ENCODE measurements at places on chromosomes 5 and 9.

DNA sequence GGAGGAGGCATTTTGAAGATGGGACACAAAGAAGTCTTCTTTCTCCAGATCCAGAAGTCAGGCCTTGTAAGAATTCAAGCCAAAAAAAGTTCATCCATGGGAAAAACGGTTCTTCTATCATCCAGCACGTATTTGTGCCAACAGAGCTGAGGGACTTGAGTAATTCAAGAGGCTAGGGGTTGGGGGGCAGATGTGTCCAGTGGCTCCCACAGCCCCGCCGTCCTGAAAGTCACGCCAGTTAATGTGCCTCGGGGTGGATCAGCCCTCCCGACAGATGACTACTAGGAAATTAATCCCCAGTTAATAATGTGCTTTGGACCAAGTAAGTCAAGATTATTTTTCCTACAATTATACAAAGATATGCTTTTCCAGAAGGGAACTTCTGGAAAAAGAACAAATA is 23.4 kb downstream of the NREP start:
- DNase-seq: no peak

DNA sequence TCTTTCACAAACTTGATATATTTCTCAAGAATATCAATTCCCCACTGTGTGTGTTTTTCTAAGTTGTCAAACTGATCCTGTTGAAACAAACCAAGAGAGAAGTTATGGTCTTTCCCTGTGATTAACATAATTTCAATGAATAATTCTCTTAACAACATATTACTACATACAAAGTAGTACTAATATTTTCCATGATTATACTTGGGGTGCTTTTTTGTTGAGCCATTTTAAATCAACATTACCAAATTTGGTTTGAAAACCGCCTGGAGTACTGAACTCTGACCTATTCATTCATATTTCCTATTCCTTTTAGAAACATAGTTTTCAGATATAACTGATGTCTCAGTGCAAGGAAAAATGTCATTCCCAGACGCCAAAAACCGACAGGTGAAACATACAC is 48.1 kb downstream of the FNBP1 start:
- DNase-seq: no peak

DNA sequence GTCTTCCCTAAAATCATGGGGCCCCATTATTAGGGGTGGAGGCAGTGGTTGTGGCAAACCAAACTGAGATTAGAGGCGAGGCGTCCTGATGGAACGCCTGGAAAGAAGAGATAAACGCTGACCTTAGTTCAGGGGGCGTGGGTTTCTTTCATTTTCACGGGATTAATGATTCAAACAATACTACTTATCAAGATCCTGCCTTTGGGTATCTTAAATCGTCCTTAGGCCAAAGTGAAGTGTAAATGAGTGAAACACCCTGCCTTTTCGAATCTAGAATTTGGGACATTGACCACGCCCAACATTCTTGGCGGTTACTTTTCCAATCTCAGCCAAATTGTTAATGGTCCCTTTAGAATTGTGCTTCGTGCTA is 1.0 kb upstream of the UBTD2 start:
- DNase-seq: no peak

DNA sequence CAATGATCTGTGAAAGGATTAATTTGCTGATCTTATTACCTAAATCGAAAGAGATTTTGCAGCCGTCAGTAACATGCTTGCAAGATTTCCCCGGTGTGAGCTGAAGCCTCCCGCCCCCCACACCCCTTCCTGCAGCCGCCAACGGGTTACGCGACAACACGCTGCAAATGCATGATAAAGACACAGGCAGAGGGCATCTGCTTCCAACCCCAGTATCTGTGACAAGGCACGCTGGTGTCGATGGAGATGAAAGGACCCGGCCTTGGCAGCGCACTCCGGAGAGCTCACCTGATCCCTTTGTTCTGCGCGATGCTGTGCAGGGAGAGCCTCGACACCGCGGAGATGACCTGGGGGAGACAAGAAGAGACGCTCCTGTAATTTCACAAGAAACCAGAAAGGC is 122.9 kb upstream of the SARDH start:
- DNase-seq: no peak

- no peak for DNase-seq
Observed at GRCh38 chr9:127013597-127013996, 99.0 kb downstream of the RALGPS1 start.

- no peak for DNase-seq
Observed at GRCh38 chr9:93096131-93096802, at the start of gene CARD19. Gene CARD19, plus strand, starts transcription at chr9:93096217. Its CDS starts 129 bp downstream, at chr9:93096346.

DNA sequence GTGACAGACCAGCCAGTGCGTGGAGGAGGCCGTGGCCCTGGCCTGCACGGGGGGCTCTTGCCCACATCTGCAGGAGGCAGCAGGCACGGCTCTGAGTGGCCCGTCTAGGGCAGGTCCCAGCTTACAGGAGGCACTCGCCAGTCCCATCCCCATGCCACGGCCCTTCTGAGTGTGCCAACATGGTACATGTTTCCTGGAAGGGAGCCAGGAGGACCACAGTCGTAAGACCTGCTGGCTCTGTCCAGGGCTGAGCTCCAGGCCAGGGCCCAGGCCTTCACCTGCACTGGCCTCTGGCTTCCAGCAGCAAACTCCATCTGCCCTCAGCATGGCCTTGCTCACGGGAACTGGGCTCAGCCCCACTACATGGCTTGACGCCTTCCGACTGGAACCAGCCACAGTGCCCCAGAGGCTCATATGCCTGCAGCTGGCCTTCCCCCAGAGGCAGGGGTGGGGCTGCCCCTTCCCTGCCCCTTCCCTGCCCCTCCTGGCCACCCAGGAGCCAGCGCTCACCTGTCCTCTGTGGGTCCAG is 3.8 kb downstream of the NKD2 start:
- DNase-seq: no peak

DNA sequence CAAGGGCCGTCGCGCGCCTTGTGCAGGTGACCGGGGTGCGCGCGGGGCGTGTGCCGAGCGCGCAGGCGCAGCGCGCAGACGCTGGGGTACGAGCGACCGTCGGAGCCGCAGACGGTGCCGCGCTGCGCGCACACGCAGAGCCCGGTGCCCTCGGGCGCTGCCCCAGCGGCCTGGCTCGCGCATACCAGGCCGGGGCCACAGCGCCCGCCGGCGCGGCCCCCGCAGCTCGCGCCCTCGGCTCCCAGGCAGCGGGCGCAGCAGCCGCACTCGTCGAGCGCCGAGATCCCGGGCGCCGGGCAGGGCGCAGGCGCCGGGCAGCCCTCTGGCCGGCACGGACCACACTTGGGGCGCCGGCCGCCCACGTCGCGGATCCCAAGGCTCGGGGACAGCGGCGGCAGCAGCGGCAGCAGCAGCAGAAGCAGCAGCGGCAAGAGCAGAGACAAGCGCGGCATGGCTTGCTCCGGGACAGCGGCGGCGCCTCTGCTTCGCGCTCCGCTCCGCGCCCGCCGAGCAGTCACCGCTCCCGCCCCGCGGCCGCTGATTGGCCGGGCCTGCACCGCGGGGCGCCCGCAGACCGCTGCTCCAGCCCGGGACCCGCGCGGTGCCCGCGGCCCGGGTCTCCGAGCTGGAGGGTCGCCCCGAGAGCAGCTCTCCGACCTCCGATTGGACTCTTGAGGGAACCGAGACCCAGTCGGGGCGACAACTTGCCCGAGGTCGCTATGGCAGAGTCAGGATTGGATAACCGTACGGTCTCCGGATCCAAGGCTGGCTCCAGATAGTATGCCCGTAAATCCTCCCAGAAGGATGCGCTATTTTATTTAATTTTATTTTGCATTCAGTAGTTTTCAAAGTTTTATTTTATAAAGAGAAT is at the start of gene IGFBPL1:
Gene IGFBPL1, minus strand, starts transcription at position 482 of the 871 bp plus-strand sequence. Its CDS starts 30 bp downstream, at position 452.
- DNase-seq: no peak

GRCh38 chr5:110623874-110624273 is 102.6 kb downstream of the TMEM232 start:
- DNase-seq: no peak

GRCh38 chr5:172835290-172835993 is 1.4 kb downstream of the ERGIC1 start:
- no peak for DNase-seq

DNA sequence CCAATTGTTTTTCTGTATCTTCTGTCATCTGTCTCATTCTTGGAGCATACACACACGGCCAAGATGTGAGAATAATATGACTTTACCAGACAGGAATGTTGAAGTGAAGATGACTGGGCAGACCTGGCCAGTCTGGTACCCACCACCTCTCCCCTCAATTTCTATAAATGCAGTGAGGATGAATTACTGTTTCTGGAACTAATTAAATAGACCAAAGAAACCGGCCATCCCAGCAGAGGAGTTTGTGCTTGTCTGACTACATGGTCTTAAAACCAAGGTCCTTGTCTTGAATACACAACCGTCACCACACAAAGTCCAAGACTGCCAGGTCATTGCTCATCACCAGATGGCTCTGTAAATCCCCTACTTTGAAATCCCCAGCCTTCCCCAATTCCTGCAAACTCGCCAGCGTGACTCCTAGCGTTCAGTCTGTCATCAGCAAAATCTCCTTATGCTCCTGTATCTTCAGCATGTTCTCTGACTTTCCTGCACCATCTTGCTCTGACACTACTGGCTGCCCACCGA is 147.2 kb downstream of the PDE4D start:
- DNase-seq: no peak

- DNase-seq: no peak
Observed at GRCh38 chr9:20597862-20598261, 24.4 kb downstream of the MLLT3 start.

GRCh38 chr9:38334234-38334633 is 58.3 kb upstream of the ALDH1B1 start:
- DNase-seq: no peak

DNA sequence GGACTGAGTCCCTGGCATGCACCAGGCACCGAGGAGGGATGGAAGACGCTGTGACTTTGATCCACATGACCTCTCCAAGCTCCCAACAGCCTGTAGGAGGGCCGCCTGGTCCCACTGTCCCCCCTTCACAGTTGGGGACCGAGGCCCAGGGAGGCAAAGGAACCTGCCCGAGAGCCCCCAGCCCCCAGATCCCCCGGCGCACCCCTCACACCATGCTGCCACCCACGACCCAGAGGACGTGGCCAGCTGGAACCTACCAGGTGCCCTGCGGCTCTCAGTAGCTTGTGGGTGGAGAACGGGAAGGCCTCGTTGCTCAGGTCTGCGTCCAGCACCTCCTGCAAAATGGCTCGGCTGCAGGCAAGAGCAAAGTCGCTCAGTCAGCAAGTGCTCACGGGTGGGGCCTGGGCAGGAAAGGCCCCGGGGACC is 48.8 kb downstream of the DBH start:
- DNase-seq: no peak

DNA sequence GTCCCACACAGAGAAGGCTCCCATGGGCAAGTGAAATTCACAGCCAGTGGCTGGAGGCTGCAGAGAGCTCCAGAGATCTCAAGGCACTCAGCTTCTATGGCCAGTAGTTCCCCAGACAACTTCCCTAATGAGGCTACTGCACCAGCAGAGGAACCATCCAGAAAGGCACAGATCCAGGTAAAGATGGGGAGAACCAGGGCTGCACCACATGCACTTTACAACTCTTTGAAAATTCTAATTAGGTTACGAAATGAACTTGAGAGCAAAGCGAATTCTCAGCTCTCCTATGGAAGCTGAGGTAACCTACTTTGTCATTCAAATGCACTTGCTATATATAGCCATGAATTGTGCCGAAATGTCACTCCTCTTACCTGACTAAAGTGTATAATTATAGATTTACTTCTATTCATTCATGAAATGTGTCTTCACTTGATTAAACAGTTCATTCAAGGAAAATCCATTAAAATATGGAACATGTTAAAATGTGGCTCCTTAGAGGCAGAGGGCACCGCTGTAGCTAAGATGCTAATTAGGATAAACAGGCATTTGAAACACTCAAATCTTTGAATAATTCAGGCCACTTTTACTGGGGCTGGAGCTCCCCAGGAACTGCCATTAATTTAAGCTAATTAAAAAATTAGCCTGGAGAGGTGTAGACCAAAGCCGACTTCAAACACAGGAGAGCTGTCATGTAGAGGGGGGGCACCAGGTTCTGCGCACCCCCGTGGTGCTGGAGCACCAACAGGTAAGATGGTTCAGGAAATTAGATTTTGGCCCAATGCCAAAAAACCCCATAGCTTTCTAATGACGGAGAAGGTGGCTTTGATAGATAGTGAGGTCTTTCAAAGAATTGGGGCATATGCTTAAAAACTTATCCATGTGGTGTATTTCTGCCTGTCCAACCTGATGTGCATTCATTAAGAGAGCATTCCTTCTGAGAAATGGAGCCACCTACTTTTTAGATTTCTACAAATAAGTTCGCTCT is 204.1 kb downstream of the GABBR2 start:
- no peak for DNase-seq

GRCh38 chr5:10760096-10760920 is 726 bp downstream of the DAP start:
- no peak for DNase-seq

All from stimulated activated CD4-positive, alpha-beta T cell treated with anti-CD3 and anti-CD28 coated beads, TNF-alpha, amount 100 ng/mL, for 48 hours (primary cell).